ENCODE measurements at places on chromosomes 13 and 19.

DNA sequence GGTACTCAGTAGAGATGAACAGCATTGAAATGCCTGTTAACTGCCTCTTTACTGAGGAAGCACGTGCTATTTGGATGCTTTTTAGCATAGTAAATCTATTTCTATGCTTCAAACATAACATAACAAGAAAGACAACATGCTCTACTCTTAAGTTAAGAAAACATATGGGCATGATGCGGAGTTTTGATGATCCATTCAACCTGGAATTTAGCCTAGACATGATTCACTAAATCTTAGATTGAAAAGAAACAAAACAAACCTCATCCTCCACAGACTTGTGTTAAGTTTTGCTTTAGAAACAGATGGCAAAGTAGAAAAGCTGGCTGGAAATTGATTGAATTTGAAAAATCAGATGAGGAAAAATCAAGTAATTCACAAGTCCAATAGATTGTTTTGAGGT is 593.8 kb downstream of the OLFM4 start:
- no peak for DNase-seq

DNA sequence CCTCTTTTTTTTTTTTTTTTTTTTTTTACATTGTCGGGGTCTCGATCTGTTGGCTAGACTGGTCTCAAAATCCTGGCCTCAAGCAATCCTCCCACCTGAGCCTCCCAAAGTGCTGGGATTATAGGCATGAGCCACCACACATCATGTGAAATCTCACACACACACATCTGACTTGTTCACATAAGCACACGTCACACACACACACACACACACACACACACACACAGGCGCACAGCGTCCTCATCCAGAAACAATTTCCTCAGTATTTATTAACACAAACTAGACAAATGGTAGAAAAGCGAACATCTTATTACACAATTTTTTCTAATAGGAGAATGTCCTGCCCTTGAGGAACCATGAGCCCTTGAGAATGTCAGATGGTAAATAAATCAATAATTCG is 5.1 kb upstream of the SYCN start:
- no peak for DNase-seq

DNA sequence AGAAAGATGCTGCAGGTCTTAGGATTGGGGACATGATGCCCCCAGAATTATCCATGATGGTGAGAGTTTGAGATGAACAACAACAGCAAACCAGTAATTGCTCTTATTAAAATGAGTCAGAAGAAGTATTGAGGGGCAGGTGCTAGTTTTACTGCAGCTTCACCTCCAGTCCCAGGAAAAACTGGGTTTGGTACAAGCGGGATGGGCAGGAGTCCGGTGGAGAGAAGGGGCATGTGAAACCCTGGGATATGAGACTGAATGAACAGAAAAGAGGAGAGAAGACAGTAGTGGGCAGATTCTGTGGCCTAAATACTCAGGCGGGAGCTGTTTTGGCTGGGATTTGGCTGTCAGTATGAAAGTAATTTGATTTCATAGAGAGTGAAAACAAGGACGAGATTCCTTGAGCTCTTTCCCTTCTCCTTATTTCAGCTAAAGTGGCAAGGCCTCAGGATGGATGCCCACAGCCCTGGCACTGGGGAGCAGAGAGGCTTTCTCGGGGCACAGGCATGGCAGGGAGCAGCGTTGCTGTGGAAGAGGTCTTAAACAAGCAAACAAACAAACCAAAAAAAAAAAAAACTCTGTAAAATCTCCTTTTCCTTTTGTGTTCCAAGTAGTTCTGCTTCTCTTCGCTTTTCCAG is 30.7 kb downstream of the NFIX start:
- DNase-seq, result no peak

GRCh38 chr13:106296723-106297122 is 238.7 kb downstream of the EFNB2 start:
- no peak for DNase-seq

- no peak for DNase-seq
Measured at GRCh38 chr19:38204096-38204495, 19.9 kb downstream of the DPF1 start.

DNA sequence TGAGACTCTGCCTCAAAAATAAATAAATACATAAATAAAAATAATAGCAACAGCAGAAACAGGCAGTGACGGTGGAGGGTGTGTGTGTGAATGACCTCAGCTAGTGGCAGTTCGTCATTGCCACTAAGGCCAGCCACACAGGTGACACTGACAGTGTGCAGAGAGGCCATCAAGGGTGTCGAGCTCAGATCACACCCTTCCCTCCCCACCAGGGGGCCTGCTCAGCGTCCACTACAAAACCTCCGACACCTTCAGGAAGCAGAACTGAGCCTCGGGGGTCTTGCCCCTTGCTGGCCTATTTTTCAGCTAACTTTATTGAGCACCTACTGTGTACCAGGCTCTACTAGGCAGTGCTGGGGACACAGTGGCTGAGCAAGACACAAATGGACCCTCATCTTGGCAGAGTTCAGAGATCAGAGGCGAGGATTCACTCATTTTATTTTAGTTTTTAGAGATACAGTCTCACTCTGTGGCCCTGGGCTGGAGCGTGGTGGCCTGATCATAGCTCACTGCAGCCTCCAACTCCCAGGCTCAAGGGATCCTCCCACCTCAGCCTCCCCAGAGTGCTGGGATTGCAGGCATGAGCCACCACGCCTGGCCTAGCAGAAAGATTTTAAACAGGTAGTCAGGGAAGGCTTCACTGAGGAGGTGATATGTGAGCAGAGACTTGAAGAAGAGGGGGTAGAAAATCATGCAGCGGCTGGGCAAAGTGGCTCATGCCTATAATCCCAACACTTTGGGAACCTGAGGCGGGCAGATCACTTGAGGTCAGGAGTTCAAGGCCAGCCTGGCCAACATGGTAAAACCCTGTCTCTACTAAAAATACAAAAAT is 30.3 kb upstream of the SEMA6B start:
- peak; percentile 19 for DNase-seq

DNA sequence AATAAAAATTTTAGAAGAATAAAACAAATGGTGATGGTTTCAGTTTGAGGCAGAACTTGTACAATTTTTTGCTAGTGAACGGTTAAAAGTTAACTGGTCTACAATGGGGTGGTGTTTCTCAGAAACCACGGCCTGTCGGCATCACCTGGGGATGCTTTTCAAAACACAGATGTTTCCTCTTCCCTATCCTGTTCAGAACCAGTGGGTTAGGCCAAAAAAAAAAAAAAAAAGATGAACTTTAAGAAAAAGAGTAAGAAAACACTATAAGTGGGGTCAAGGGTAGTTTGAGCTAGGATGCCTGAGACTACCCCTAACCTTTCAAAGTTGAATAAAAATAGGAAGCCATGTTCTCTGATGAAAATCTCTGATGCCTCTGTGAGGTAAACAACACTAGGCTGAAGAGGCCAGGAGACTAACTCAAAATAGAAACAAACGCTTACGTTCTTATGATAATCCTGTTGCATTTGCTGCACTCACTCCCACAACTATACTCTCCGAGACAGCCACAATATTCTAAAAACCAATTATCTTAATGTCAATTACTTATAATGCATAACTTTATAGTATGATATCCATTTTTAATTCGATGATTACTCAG is 3.3 kb downstream of the MTIF3 start:
- DNase-seq, result peak; percentile 44

- DNase-seq, result no peak
Measured at GRCh38 chr13:50543141-50543540, 300.4 kb downstream of the DLEU7 start.

DNA sequence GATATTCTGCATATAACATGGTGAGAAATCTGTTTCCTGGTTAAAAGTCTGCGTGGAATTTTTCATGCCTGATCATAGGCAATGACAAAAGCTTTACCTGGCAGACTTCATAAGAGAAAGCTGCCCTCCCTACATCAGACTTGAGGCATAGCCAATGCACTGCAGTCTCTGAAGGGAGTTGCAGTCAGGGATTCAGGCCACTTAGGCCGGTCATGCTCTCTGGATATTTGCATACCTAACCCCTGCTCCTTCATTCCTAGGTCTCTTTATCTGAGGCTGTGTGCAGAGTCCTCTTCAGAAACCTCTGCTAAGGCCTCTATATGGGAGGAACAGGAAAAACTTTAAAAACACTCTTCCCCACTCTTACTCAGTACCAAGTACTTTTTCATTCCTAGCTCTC is 287.4 kb downstream of the PCDH17 start:
- no peak for DNase-seq

DNA sequence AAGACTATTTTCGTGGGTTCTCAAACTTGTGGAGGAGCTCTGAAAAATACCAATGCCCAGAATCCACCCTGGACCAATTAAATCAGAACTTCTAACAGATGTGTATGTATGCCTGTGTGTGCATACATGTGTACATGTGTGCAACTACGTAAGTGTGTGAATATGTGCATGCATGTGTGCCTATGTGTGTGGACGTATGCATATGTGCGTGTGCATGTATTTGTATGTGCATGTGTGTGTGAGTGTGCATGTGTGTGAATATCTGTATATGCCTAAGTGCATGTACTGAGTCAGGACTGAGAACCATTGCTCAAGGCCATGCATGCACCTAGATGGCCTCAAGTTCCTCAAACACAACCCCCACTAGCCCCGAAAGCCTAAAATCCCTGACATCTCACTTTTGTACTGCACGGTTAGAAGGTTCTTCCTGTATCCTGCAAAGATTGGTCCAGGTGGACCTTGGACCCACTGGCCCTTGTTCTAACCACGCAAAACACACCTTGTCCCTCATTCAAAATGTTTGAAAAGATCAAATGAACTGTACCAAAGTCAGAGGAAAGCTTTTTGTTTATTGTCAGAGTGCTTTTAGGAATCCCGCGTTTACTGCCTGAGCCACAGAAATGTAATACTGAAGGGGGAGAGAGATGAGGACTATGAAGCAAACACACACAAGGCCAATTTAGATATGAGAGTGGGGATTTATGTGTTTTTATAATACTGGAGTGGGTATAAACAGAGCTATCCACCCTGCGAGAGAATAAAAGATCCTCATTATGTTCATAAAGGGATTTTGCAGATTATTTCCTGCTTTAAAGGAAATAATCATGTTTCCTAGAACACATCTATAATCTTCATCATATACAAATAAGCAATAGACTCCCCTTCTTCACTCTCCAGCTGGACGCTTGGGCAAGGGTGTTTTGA is 39.1 kb downstream of the LATS2 start:
- DNase-seq, result no peak

DNA sequence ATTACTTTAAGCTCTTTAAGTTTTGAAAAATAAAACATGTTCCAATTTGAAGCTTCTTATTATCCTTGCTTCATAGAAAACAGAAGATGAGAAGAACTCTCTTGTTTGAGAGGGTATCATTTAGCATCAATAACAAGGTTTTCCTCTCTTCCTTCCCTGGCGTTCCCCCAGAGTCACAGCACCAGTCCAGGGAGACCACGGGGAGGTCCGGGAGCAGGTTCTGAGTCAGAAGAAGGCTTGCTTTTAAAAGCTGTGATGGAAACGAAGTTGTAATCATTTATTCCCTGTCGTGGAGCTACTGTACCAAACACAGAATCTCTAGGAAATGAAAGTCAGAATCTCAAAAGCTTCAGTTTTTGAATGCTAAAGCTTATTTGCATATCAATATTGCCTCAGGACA is 174.0 kb upstream of the LSM14A start:
- DNase-seq, result no peak

DNA sequence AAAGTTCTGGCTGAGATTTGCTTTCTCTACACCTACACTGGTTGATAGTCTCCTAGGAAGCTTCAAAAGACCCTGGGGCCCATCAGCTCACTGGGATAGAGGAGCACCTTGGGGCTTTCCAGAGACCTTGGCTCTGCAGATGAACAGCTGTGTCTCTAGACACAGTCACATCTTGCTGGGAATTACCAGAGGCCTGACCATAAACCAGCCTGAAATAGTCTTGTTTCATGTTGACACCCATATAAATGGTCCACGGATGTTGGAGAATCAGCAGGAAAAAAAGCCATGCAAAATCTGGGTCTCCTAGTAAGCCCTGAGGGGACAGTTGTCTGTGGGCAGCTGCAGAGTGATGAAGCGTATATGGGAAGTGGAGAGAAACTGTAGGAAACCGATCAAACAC is 207.6 kb downstream of the DNAJC15 start:
- no peak for DNase-seq

DNA sequence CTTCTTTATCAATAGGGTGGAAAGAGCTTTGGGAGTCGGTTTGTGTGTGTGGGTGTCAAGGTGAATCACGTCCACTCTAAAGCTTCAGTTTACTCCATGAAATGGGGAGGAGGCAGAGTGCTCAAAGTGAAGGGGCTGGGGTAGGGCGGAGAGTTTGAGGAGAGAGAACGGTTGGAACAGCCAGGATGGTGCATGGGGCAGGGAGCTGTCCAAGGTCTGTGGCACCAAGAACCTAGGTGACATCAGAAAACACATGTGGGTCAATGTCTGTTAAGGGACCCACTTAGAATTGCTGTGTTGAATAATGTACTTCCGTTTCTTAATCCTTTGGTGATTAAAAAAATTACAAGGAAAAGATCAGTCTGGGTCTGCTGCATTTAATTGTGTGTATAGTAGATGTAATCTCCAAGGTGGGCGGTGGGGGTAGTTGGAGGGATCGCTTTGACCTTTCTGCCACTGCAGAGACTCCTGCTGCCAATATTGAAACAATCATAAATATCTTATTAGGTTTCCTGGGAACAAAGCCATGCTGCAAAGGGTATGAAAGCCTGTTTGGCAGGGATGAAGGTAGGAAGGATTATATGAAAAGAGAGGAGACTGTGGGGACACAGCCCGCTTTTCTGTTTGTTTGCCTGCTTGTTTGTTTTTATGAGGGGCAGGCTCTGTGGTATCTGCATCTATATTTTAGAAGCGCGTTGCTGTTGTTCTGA is 122.3 kb downstream of the ATP8A2 start:
- DNase-seq, result no peak
